ENCODE measurements at places on chromosomes 1 and 21.

GRCh38 chr1:76101548-76101947 lies 27.0 kb downstream of the ST6GALNAC3 start:
- no peak for DNase-seq

- no peak for DNase-seq
Measured at GRCh38 chr1:150094734-150095265, 27.2 kb downstream of the VPS45 start.

- peak; percentile 61 for DNase-seq
Measured at GRCh38 chr1:39132505-39133339, 71.8 kb upstream of the MACF1 start.

- no peak for DNase-seq
Measured at GRCh38 chr21:24375201-24375600, 1232.1 kb downstream of the MRPL39 start.

DNA sequence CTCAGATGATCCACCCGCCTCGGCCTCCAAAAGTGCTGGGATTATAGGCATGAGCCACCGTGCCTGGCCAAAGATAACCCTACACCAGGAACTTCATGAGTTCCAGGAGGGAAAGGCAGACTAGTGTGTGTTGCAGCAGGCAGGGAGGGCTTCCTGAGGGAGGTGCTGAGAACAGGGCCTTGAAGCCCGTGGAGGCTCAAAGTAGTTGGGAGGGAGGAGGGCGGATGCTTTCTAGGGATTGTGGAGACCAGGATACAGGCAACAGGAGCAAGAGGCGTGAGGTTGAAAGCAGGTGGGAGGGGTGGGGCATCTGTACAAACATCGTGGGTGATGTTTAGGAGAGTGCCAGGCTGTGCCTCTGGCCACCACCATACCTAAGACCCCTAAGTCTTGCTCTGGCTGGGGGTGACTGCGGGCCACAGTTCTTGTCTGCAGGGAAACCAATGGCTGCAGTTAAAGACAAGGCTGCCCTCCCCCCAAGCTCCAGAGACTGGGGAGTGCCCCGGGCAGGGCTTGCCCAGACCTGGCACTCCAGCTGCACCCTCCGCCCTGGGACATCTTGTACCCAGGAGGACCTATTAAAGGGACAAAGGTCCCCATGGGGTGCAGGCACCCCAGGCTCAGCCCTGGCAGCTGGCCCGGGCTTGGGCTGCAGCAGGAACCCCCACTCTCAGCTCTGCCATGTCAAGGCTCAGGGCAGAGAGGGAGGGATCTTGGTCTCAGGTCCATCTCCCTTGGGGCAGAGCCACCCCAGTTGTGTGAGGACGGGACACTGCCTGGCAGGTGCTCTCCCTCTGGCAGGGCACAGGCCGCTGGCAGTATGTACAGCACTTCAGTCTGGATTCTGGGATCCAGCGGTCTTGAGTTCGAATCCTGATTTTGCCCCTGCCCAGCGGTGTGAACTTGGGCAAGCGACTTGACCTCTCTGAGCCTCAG lies 22.1 kb upstream of the CASZ1 start:
- DNase-seq = peak; percentile 41

DNA sequence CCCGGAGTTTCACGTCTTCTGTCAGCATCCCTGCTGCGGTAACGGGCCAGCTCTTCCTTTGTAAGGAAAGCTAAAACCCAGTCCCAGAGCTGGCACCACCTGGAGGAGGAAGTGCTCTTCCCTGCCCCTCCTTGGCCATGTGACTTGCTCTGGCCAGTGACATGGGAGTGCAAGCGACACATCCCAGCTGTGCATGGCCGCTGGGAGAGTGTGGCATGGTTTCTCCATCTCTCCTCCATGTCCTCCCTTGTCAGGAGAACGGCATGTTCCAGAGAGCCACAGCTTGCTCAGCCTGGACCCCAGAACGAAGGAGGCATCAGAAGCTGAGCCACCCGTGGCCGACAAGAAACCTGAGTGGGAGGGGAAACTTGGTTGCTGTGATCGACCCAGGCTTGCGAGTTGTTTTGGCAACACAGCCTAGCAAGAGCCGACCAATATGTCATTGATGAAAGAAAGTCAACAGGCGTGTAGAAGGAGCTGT lies 2.7 kb upstream of the PRXL2B start:
- DNase-seq = no peak

GRCh38 chr21:32717851-32718316 lies 9.9 kb downstream of the SYNJ1 start:
- DNase-seq = no peak

DNA sequence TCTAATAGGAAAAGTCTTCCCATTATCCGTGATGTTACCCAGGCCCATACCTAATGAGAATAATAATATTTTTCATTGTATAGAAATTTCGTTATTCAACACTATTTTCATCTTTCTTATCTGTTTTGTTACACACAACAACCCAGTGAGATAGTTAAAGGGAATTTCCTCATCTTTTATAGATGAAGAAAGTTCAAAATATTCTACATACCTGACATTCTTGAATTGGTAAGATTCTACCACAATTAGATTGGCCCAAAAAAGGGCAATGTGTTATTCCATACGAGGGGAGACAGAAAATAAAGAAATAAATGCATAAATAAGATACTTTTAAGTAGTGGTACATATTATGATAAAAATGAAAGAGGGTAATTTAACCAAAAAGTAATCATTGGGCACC lies 405.5 kb upstream of the ADAMTS5 start:
- no peak for DNase-seq

DNA sequence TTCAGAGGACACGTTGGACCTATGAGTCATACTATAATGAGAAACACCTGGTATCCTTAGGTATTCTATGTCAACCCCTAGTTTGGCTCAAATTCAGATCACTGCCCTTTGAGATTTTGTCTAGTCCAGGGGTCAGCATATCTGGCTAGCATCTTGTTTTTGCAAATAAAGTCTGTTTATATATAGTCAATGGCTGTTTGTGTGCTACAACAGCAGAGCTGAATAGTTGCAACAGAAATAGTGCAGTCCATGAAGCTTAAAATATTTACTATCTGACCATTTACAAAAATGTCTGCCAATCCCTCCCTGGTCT lies 48.5 kb upstream of the EDEM3 start:
- DNase-seq = no peak

DNA sequence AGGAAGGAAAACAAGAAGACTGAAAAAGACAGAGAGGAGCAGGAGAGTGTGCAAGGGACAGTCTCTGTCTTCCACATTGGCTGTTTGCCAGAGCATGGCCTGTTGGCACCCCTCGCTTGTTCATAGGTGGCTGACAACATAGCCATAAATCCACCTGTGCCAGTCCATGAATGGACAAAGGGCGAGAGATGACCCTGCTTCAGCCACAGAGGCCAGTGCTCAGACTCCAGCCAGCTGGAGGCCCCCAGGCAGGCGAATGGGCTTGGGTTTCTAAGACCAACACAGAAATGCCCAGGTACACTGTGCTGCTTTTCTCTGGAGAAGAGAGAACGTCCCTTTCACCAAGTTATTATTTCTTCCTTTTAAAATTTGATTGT lies 60.6 kb downstream of the RIPK4 start:
- no peak for DNase-seq

DNA sequence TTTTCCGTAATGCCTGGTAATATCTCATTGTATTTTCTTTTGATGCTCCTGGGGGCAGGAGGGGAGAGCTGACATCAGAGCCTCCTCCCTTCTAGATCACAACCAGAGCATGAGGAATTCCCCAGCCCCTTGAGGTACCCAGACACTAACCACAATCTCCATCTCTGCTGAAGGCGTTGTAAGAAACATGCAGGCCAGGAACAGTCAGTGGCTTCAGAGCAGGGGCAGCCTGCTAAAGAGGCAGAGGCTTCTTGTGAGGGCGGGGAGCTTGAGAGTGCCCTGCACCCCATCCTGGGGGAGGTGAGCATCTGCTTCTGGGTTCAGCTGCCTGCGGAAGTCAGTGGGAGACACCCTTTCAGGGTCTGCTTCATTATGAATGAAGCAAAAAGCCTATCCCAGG lies 19.0 kb downstream of the MAPKAPK2 start:
- no peak for DNase-seq

GRCh38 chr1:212791261-212791675 lies 309 bp downstream of the NSL1 start:
- peak; percentile 76 for DNase-seq

- DNase-seq = no peak
Measured at GRCh38 chr1:194196562-194196961, 1010.1 kb upstream of the B3GALT2 start.

GRCh38 chr1:235867903-235868469 lies 1.3 kb upstream of the LYST start:
- no peak for DNase-seq

DNA sequence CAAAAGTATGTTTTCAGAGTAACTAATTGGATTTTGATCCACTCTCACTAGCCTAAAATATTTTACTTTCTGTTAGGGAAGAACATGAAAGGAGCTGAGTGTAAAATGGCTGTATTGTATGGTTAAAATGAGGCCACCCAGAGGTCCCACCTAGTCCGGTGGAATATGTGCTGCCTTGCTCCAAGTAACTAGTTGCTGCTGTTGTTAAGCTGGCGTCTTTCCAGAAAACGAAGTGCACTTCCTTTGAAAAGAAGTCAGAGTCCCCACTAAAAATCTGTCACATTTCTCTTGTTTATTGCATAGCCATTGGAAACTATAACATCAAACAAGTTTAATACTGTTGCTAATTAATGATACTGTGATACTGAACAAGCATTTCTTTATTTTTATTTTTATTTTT lies 3.2 kb downstream of the SLC25A33 start:
- DNase-seq = no peak

- DNase-seq = no peak
Measured at GRCh38 chr1:177354247-177354646, 183.5 kb downstream of the BRINP2 start.

- no peak for DNase-seq
Measured at GRCh38 chr1:67372898-67373297, 57.3 kb downstream of the SERBP1 start.

DNA sequence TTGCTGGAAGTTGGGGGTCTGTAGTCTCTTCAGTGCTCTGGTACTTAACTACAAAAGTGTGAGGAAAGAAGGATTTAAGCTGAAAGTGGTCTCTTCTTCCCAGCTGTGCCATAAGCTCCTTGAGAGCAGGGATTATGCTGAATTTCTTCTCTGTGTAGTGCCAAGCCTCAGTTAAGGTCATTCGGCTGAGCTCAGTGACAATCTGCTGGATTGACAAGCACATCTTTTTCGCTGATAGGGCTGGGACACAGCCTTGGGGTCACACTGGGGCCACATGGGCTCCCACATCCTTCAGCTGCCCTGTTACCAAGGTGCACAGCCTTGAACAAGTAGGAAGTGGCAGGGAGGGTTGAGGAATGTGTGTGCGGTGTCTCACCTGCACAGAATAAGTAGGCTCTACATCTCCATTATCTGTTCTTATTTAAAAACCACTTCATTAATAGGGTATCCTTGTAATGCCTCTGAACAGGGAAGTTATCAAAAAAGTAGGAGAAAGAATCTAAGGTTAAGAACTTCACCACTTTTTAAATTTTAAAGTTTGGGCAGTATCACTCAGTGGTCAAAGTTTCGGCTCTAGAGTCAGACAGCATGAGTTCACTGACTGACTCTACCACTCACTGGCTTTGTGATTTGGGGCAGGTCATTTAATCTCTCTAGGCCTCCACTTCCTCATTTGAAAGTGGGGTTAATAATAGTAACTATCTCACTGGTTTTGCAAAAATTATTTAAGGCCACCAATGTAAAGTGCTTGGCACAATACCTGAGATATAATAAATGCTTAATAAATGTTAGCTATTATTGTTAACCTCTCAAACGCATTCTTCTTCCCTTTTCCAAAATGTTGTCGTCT lies 10.3 kb downstream of the ZBTB40 start:
- DNase-seq = no peak

DNA sequence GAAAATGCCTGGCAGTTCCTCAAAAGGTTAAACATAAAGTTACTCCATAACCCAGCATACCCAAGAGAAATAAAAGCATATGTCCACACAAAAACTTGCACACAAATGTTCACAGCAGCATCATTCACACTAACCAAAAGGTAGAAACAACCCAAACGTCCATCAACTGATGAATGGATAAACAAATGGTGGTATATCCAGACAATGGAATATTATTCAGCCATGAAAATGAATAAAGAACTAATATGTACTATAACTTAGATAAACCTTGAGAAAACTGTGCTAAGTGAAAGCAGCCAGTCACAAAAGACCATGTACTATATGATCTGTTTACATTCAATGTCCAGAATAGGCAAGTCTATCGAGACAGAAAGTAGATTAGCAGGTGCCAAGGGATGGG lies 60.4 kb downstream of the CAMK2N1 start:
- no peak for DNase-seq

DNA sequence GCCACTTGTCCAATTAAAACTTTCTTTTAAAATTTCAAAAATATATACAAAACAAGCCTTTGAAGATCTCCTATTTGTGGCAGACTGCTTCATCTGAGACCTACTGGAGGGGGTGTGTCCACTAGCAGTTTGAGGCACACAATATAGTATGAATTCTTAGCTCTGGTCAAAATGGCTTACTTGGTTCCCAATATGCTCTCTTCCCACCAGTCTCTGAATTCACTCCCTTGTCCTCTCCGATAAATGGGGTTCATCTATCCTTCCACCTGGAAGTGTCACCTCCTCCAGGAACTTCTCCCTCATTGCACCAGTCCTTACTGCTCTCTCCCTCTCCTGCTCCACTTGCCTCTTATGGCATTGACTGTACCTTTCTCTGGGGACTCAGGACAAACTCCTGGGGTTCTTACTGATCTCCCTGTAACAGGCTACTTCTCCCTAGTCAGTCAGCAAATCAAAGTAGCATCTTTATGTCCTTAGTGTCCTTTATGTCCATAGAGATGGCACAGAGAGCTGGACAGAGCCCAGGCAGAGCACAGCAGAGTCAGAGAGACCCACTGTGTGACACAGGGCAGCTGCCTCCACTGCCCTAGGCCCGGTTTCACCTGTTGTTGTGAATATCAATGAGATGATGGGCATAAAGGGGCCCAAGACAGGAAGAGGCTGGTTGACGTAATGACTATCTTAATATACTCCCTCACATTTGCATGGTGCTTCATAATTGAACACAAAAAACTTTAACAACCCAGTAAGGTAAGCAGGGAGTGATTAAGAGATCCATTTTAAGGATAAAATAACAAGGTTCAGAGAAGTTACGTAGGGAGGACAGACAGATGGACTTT lies 3.6 kb downstream of the ASAP3 start:
- DNase-seq = no peak

DNA sequence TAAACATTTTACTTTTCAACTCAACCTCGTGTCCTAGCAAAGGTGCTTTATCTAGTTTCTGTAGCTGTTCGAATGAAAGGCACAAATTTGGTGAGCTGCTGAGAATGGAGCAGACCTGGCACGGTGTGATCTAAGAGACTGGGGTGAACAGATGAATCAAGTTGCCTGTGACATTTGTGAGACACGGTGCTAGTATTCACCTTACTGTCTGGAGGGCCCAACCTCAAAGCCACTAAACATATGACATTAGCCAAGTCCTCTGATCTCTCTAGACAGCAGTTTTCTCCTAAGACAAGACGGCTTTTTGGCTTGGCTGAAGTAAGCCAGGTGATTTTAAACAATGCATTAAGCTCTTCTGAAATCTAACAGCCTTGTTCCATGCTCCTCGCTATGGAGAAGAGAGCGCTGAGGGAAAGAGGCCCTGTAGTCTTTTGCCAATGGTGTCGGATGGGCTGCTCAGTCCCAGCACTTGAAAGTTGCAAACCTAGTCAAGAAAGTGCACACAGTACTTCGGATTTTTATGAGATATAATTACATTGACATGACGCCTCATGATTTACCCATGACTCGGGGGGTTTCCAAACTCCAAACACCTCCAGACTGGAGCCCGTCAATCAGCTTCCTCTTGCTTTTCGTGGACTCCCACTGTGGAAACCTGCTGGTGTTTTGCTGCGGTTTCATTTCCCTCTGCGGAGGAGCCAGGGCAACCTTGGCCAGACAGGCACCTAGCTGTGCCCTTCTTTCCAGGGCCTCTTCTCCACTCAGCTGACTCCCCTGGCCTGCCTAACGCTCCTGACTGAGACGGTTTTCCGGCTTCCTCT lies 794 bp upstream of the TOR3A start:
- DNase-seq = no peak
